ENCODE measurements at places on chromosomes 2 and 18.

DNA sequence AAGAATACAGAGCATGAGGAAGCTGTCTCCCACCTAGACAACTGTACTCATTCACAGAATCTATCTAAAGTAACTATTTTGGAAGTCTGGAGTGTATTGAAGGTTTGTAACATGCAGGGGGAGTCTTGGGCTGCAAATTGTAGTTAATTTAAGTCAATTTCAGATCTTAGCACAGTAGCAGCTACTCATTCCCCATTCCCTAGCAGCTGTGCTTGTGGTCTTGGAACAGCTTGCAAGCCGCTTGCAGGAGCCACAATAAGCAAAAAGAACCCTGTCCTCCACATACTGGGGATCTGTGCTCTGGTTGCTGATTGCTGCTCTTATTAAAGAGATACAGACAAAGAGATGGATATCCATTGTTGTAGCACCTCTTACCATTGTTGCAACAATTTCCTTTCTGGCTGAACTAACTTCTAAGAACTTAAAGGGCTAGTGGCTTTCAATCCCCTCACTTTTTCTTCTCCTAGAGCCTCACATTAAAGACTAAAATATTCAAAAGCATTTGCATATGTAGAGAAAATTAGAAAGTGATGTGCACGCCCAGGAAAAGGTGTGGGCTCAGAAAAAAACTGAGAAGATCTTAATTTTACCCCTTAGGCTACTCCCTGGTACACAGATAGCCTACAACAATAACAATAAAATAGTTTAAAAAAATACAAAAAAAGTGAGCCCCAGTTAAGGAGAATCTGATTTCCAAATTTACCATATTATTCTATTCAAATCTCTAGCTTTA lies 1775.1 kb upstream of the PIK3C3 start:
- DNase-seq = no peak

DNA sequence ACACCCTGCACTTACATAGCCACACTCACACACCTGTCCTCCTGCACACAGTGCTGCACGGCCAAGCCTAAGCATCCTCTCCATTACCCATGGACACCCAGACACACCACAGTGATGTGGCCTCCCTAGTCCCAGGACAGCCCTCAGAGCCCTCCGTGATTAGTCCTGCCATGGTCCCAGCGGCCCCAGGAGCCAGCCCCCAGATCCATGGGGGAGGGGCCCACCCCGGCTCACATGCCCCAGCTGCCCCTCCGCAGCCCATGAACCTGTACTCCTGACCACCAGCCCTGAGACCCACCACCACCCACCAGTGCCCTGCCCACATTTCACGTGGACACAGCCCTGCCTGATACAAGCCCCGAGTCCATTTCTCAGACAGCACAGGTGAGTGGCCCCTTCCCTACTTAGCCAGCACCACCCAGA lies 8.1 kb upstream of the DUSP2 start:
- peak; percentile 5 for DNase-seq

- peak; percentile 61 for DNase-seq
These were observed 615 bp downstream of the GORASP2 start for GRCh38 chr2:170929686-170930050.

DNA sequence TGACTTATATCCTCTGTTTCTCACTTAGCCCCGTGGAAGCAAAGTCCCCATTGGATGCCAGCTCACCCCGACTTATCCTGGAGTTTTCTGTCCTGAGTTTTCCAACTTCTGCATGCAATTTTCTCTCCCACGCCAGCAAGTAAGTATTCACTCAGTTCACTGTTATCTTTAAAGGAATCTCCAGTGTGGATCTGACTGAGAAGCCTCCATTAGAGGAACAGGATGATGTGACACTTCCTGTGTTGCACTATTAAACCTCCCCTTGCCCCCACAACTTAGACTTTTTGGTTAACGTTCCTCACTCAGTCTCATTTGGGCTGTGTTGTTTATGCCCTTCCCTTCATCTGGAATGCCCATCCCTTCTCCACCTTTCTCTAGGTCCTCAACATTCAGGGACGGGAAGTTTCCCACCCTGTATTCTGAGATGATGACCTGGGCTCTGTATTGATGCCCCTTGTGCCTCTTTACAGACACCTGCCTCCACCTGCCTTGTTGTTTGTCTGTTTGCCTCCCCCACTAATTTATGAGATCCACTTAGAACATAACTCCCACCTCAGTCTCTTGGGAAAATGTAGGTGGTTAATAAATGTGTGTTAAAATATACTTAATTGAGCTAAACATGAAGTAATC lies 536.1 kb upstream of the RAB6C start:
- no peak for DNase-seq

DNA sequence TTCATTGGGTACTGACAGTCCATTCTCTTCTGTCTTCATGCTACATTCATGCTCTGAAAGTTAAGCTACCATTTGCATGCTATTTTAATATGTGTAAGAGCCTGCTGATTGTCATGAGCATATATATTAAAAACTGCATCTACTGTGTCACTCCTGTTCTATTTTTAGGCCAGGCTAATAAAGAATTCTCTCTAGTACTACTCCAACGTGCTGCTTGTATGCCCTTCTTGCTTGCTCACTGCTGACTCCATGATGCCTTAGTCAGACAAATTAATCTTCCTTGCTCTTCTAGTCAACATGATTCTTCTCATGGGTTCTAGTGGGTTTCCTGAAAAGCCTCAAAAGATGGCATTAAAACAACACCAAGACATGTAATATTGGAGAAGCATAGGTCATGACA lies 1600.1 kb downstream of the DPP10 start:
- DNase-seq = no peak

DNA sequence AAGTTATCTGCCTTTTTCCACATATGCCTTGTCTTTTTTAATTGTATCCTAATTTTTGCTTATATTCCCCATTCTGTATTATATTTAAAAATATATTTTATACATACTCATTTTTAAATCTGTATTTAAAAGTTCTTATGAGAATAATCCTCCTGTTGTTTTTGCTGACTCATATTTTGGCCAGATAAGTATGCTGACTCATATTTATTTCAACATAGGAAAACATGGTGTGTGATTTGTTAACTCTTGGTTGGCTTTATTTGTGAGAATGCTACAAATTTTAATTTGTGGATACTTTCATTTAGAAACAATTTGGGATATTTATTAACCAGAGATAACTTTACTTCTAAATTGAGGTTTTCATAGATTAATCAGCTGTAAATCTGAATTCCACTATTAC lies 587.7 kb downstream of the CPS1 start:
- no peak for DNase-seq

GRCh38 chr2:60980071-60980815 lies 37.3 kb upstream of the PEX13 start:
- no peak for DNase-seq

- no peak for DNase-seq
These were observed 491.9 kb downstream of the IRS1 start for GRCh38 chr2:226307487-226308322.

GRCh38 chr18:3525870-3526420 lies 76.0 kb downstream of the TGIF1 start:
- peak; percentile 40 for DNase-seq

All from stimulated activated naive CD8-positive, alpha-beta T cell treated with anti-CD3 and anti-CD28 coated beads, Interleukin-15, Interleukin-2, amounts not matched to agents 100 U/mL and 50 U/mL, for 24 hours (primary cell).